ENCODE measurements at places on chromosomes 4 and X.

GRCh38 chr4:107736924-107737448 is 17.0 kb upstream of the PAPSS1 start:
- no peak for DNase-seq

GRCh38 chr4:31390849-31391248 is 670.7 kb downstream of the PCDH7 start:
- no peak for DNase-seq

DNA sequence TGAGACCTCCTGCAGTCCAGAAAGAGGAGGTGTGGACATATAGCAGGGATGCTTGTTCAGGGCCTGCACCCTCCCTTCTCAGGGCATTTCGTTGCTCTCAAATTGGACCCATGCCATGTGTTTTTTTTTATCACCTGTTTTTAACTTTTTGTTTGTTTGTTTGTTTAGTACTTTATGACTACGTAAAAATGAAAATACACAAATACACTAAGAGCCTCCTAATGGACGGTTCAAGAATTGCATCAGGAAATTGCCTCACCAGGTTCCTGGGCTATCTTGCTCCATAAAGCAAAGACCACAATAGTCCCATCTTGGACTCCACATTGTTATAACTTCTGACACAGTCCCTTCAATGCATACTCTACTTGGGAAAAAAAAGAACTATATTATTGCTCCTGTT is 1685.9 kb upstream of the TENM3 start:
- no peak for DNase-seq

DNA sequence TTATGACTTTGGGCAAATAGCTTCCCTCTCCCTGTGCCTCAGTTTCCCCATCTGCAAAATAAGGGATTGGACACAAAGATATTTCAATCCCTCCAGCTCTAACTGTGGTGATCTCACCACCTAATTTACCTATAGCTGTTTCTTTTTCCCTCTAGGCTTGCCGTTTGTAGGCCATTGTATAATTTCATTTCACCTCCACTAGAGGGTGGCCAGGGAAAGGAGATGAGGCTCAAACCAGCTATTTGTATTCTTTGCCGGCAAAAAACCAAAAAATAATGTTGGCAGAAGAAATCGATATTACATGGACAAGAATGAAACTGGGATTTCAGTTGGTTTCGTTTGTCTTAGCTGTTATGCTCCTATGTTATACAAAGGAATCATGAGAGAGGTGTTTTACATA is 36.1 kb upstream of the DOCK11 start:
- DNase-seq = peak; percentile 10

GRCh38 chrX:103498786-103499185 is 20.5 kb downstream of the RAB40A start:
- no peak for DNase-seq

DNA sequence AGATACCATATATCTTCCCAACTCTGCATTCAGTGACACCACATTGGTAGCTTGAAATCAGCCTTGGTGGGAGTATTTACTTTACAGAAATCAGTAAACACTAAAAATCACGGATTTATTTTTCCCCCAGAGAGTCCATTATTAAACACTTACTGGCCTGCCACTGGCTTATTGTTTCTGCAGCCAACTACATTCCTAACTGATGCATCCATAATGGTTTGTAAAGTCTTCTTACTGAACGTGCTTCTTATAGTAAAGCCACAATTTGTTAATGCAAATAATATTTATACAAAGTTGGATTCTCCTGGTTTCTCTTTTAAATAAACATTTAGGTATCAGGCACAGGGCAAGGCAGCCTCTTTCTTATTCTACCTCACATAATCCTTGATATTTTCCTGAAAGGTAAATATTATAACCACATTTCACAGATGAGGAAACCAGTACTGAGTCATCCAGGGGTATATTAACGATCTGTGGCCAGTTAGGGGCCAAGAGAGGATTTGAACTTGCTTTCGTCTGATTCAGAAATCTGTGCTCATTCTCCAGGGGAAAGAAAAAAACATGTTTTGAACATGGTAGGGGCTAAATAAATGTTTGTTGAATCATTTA is 136.5 kb downstream of the RAB28 start:
- no peak for DNase-seq

DNA sequence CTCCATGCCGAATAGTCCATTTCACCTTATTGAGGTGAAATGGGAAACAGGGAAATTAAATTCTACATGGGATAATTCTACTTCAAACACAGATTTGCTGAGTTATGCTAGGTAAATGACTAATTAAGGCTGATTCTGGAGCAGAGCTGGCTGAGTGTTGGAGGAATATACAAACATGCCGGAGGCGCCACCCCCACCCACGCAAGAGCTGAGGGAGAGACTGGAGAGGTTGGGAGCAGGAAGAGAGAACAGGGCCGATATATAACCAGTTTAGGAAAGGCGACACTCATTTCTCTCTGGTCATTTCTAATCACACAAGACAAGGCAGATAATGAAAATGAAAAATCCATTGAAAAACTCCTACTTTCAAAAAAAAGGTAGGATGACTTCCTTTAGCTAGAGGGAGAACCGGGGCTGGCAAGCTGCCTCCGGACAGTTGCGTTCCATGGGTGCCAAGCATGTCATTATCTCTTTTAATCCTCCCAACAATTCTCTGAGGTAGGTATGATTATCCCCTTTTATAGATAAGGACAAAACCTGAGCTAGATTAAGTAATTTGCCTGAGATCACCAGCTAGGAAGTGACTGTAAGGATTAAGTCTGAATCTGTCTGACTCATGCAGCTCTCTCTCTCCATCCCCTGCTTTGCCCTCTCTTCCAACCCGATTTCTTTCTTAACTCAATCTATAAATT is 27.6 kb upstream of the CFAP299 start:
- no peak for DNase-seq

DNA sequence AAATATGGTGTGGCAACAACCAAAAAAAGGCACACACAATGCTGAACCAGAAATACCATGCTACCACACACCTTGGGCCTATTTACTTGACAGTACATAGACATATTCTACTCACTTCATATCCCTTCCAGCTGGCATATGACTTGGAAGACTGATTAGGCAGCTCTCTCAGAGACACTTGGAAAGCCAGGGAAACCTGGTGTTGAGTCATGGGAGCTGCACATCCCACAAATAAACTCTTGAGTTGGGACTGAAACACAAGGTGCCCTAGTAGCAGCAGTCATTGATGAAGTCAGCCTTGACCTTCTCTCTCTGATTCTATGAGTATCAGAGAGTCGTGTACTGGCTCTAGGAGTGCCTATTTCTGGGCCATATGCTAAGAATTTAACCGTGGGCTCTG is 776.6 kb upstream of the LCORL start:
- DNase-seq = no peak

- DNase-seq = no peak
These were observed 67.0 kb upstream of the MSX1 start for GRCh38 chr4:4792466-4792865.

DNA sequence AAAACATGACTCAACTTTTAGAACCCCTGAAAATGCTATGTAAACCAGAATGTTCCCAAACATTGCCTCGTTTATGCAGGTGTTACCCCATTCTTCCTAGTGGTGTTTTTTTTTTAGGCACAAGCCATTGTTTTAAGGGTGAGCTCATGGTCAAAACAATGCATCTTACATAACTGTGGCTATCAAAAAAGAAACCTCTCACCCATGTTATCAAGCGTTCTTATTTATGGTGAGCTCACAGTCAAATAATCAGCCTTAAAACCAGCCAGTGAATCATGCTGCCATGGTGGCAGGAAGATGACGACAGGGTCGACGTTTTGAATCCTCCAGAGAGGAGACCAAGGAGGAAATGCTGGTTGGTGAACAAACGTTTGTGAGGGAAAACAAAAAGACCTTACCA is 195.2 kb downstream of the KDR start:
- no peak for DNase-seq

DNA sequence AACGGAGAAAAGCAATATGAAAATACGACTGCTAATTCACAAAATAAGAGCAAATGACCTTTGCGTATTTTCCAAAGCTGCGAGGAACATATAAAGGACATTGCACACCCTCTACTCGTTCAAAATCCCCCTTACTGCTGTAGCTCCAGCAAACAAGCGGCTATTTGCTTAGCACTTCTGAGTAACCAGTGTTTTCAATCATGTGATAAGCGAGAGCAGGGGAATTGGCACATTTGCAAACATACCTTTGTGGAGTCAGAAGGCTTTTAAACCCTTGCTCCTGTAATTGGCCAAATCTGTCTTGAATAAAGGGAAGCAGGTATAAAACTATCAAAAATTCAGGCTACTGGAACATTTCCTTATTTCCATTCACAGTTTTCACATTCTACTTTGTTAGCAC is 610.2 kb downstream of the UBE2NL start:
- no peak for DNase-seq

DNA sequence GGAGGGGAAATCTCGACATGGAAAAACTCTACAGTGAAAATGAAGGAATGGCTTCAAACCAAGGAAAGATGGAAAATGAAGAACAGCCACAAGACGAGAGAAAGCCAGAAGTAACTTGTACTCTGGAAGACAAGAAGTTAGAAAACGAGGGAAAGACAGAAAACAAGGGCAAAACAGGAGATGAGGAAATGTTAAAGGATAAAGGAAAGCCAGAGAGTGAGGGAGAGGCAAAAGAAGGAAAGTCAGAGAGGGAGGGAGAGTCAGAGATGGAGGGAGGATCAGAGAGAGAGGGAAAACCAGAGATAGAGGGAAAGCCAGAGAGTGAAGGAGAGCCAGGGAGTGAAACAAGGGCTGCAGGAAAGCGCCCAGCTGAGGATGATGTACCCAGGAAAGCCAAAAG is 1.3 kb downstream of the TCEAL4 start:
- no peak for DNase-seq

DNA sequence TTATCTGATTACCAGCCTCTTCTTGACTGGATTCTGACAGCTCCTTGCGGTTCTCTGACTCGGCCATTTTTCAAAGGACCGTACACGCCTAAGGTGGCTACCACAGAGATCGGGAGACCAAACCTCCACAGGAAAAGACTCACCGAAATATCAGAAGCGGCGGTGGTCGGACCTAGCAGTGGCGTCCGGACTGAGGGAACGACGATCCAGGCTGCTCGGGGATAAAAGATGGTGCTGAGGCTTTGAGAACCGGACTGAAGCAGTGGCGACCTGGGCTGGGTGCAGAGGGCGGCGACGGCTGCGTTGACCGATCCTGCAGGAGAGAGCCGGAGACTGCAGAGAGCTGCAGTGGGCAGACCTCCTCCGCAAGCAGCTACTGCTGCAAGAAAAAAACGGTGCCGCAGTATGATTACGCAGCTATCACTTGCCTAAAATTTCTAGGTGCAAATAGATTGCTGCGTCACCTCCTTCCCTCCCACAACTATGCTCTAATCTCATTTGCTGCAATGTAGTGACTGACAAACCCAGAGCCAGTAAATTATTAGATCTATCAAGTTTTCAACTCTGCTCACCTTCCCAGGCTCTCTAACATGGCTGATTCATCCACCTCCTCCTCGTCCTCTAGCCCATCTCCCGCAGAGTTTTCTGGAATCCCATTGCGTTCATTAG is at the start of gene NAP1L2:
NAP1L2 (minus strand) TSS at position 426 of the 669 bp plus-strand sequence; CDS start at position 67, 359 bp downstream.
- no peak for DNase-seq

DNA sequence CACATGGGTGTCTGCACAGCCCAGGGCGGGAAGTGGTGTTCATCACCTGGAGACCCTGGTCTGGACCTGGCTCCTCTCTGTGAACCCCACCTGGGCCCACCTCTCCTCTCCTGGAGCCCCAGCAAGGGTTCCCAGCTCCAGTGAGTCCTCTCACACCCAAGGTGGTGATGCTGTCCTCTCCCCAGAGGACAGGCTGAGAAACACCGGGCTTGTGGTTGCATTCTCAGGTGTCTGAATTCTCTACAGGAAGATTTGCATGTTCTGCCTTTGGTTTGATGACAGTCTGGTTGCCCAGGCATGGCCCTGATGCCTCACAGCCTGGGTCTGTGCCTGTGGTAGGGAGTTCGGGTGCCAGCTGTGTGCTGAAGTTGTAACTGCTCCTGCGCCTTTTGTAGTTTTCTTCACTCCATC is 3.8 kb downstream of the MAEA start:
- DNase-seq = no peak

DNA sequence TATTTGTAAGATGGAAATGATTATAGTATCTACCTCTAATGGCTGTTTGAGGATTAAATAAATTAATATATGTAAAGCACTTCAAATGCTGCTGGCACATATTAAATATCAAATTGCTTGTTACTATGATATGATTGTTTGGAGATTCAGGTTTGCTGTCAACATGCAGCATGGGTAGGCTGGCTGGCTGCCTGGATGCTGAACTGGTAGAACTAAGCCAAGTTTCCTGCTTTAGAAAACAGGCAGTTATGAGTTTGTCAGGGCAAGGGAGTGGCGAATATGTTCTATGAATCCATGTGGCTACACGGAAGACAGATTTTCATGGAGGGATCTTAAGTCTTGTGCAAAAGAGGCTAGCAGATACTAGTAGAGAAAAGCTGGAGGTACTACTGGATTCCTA is 239.6 kb downstream of the GBA3 start:
- DNase-seq = no peak

GRCh38 chrX:39955625-39956024 is 142.1 kb downstream of the BCOR start:
- no peak for DNase-seq

- DNase-seq = no peak
These were observed 1069.5 kb downstream of the FAM133A start for GRCh38 chrX:94743478-94743877.

DNA sequence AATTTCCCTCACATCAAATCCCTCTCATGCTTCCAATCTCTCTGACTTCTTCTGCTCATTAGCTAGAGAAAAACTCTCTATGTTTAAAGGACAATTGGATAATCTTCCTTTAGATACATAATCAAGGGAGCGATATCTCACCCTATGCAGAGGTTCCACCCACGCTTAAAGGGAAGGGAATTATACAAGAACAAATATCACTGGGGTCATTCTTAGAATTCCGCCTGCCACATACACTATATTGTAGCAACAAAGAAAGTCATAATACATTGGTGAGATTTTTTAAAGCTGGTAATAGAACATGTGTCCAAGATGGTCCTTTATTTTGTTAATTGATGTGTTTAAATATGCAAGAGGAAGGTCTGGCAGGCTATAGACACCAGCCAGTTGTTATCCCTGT is 31.5 kb downstream of the NKX6-1 start:
- no peak for DNase-seq

DNA sequence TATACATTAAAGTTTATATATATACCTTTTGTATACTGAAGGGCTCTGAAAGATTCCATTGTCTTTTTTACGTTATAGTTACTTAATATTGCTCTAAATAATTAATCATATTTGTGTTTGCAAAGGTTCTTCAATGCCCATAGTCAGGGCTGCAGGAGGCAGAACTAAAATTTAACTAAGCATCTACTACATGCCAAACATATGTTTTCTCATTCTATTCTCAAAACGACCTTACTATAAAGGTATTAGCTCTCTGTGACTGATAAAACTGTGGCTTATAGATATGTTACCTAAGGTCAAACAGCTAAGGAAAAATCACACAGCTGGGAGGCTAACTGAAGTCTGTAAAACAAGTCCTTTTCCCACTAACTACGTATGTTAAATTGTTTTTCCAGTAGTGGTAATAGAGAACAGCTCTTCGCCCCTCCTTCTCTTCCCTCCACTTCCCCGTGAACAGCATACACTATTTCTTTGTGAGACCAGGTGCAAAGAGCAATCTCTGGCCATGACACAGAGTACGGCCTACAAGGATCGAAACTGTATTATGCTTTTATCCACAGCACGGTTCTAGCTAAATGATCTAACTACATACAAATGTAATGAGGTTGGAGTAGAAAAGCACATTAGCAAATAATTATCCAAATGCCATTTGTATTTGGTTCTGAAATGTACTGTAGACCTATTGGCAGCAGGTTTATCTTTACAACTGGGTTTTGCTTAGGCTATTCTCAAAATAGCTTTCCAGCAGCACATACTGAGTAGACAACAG is 1.7 kb downstream of the CNOT6L start:
- DNase-seq = no peak
